Uterus (tissue), 4 donors: ENCODE measurements at places on chromosomes 1 and 21.

DNA sequence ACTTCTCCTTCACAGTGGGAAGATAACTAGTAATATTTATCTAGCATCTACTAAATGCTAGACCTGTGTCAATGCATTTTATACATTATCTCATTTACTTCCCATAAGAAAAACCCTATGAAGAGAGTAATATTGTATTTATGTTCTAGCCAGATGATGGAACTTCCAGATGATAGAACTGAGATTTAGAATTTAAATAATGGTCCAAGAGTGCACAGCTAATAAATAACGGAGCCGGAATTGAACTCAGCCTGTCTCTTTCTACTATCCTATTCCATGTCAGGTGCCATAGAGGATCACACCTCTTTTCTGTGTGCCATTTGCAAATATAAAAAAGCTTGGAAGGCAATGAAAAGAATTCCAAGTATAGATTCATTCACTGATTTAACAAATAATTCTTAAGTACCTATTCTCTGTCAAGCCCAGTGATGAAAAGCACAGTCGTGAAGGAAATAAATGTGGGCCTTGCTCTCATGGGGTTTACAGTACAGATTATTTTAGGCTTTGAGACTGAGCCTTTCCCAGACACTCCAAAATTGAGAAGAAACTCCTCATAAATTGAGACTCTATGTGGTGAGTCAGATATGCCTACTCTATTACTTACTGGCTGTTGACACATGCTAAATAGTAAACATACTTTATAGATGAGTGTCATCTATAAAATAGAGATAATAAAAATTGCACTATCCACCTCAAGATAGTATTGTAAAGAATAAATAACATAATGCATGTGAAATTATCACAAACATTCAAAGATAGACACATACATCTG is 378.0 kb upstream of the PRMT6 start:
- DNase-seq: no peak

DNA sequence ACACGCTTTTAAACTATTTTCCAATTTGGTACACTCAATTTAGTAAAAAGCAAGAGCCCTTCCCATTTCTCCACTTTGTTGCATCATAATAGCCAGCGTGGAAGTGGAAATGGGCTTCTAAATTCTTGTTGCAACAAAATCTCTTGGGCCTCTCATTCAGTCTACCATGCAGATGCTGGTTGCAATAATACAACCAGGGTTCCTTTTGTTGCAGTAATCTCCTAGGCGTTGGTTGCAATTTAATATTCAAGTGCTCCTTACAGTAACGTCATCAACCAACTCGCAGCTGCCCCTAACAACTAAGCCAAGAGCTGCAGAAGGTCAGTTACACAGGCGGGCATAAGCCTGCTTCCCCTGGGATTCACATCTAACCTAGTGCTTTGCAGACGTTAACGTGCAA is 2.7 kb upstream of the HDGF start:
- DNase-seq: no peak

GRCh38 chr1:46183079-46183847 is 7.0 kb upstream of the P3R3URF start:
- peak; percentile 46 for DNase-seq

DNA sequence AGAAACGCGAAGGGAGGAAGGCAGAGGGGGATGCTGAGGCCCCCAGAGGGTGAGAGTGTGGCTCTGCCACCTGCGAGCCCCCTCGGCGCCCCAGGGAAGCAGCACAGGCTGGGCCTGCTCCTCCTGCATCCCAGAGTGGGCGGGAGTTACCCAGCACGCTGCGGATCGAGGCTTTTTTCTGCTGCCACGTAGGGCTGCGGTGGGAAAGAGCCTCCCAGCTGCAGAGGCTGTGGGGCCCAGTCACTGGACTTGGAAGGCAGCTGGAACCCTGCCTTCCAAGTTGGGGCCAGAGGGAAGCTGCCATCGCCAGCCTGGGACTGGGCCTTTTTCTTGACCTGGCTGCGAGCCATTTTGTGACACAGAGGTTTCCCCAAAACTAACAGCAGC is 2.3 kb upstream of the GRIK3 start:
- no peak for DNase-seq

GRCh38 chr1:151147132-151147503 is 687 bp upstream of the SEMA6C start:
- peak; percentile 54 for DNase-seq

DNA sequence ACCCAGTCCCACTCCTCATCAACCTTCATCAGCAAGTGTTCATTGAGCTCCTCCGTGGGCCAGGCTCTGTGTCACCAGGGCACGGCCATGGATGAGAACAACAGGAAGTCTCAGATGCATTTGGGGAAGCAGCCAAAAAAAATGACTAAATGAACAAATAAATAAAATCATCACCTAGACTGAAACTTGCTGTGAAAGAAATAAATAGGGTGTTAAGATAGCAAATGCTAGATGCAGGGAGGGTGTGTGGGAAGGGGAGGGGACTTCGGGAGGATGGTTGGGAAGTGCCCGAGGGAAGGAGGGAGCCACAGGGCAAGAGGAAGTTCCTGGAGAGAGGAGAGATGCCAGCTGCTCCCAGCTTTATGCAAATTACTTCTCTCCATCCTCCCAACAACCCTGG is 696.7 kb downstream of the PTPRU start:
- DNase-seq: no peak

DNA sequence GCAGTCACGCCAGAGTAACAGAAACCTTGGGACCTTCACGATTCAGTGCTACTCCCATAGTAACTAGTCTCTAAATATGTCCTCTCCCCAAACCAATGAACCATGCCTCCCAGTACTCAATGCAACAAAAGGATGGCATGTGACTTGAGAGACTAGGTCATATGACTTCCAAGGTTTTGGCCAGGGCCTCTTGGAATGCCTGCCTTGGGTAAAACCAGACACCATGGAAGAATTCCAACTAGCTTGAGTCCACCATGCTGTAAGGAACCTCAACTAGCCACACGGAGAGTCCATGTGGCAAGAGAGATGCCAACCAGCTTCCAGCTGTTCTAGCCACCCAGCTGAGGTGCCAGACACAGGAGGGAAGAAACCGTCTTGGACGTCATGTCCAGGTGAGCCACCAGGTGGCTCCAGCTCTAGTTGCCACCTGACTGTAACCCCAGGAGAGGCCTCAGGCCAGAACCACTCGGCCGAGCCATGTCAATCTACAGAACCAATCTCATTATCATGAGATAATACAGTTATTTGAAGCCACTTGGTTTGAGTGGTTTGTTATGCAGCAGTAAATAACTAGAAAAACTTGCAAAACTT is 115.0 kb downstream of the SYF2 start:
- no peak for DNase-seq

DNA sequence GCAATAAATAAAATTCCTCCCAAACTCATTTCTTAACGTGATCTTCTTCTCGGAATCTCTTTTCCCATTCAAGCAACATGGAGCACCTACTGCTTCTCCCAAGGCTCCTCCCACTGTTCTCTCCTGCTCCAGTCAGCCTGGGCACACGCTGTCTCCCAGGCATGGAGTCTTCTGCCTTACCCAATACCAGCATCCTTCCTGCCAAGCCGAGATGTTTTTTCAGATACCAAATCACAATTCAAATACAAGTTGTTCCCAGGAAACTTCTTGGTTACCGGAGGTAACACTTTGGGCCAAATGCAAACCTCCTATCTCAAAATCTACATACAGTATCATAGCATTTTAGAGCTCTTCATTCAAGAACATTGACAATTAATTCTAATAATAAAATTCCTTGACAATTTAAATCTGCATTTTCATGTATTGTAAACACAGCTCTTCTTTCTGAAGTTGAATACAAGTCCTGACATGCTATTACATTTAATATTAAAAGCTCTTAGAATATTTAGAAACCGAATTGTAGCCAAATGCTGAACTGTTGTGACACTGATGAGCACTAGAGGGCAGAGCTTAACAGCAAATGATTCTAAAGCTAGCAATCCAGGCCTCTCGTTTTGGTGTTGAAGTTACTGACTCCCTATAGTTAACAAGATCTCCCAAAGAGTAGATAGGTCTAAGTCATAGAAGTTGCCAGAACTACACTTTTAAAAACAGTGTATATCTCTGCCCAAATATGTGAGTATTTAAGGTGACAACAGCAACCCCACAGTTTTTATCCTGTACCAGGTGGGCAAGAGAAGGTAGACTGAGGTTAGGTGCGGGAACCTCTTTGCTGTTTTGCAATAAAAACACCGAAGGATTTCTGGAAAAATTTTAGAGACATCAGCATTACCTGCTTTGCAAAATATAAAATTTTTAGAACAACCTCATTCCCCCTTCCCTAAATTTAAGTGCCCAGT is 52.3 kb downstream of the BCAR3 start:
- peak; percentile 57 for DNase-seq

GRCh38 chr1:158005224-158005623 is 11.8 kb downstream of the KIRREL1 start:
- DNase-seq: no peak
